ENCODE measurements at places on chromosomes 13 and 19.

DNA sequence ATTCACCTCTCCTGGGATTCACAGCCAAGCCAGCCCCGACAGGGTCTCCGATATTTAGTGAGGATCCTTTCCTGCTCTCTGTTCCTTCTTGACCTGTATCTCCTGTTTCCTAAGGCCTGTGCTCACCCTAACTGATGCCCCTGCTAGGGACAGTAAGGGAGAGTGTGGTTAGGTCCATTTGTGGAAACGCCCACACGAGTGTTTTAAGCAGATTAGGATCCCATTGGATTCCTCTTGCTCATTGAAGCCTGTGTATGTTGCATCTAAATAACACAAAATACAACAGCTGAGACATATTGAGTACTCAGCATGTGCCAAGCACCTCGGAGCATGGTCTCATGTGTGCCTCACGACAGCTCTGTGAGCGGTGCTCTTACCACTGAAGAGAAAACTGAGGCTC, 64.9 kb downstream of the EFNB2 start:
- no peak for DNase-seq

DNA sequence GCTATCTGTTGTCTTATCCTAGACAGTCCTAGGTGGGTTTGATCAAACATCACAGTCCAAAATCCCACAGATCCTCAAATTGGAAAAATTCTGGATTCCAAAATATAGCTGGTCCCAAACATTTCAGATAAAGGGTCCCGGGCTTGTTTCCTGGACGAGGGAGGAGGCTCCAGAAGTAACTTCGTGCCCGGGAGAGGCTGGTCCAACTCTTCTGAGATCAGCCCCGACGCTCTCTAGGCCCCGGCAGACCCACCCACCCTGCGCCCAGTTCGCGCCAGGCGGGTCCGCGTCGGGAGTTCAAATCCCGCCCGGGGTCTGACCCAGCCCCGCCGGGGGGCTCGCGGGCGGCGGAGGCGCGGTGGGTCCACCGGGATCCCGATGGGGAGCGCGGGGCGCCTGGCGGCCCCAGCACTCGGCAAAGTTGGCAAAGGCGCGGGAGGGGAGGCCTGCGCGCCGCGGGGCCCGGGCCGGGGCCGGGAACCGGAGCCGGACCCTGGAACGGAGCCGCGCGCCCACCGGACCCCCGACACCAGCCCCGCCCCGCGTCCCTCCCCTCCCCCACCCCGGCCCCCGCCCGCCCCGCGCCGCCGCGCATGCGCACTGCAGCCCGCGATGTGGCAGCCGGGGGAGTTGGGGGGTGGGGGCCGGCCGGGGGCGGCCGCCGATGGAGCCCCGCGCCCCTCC, 513 bp downstream of the MIER2 start:
- DNase-seq = no peak

GRCh38 chr13:42794577-42795275, 13.3 kb downstream of the FAM216B start:
- DNase-seq = no peak

DNA sequence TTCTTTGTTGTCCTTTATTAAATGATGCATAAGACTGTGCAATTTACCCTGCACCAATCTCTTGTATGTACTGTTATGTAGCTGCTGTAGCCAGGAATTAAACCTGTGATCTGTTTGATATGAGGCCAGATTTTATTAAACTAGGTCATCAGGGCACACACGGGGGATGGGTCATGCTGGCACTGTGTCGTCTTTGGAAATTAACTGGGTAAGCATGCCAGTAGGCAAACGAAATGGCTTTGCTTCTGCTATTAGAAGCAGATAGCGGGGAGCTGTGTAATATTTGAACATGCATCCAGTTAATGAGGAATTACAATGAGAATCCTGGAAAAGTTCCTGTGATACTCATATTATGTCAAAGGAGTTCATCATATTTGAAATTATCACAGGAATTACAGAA, 23.5 kb downstream of the MTUS2 start:
- no peak for DNase-seq

DNA sequence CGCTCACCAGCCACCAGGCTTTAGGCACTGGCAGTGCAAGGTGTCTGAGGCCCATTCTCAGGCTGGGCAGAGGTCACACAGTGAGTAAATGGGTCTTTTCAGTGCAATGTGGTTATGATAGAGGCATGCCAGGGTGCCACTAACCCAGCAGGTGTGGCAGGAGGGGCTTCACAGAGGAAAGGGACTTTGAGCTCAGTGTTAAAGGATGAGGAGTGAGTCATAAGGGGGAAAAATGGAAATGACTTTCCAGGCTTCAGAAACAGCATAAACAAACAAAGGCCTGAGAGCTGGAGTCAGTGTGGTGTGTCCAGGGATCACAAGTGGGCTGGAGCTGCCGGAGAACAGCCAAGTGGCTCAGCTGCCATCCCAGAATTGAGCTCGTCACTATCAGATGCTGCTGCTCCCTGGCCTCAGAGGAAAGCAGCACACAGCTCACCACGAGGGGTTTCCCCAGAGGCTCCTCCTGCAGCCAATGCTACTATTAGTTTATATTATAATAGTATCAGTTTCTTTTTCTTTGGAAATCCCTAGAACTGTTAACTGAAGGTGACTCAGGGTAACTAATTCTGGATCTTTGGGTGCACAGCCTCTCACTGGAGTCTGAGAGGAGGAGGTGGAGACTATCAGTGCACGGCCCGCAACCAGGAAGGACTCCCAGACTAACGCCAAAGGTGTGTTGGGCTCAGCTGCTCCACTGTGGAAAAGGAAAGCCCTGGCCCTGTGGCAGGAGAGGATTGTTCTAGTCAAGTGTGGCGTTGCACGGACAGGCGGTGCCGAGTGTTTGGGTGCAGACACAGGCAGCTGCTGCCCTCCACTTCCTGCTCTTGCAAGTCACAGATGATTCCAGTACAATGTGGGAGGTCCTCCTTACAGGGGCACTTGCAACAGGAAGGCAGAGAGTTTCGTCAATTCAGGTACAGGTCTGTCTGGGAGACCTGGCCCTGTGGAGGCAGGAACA, 39.5 kb downstream of the DHRS12 start:
- peak; percentile 26 for DNase-seq

All from bronchial epithelial cell (primary cell).